ENCODE measurements at places on chromosomes 1 and 21.

GRCh38 chr1:172745014-172745413 lies 86.1 kb downstream of the FASLG start:
- DNase-seq: no peak

DNA sequence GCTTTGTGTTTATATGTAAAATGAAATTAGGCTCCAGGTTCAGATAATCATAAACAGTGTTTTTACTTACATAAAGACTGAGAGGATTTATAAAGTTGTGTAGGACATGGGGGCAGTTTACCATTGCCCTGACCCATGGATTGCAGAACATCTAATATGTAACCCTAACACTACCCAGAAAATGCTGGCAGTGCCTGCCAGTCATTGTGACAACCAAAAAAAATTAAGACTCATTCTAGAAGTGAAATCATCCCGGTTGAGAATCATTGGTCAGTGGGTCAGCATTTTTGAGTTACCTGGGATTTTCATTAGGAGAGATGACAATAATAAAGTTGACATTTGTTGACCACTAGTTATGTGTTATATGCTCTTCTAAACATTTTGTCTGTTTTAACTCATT lies 31.2 kb upstream of the THEM4 start:
- no peak for DNase-seq

- DNase-seq: no peak
These were observed 603.6 kb downstream of the NPHP4 start for GRCh38 chr1:5388622-5389021.

DNA sequence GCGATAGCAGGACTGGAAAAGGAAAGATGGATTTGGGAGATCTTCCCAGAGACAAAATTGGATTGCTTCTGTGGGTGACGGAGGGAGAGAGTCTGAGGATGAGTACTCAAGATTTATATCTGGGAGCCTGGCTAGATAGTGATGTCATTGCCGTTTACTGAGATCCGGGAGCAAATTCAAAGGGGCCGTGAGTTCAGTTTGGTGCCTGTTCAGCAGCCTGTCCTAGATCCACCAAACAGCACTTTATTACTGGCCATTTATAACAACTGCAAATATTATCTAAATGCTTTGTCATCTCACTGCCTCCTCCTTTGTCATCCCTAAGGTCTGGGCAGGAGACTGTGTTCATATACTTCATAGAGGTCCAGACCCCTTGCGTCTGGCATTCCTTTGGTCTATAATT lies 29.2 kb downstream of the MAPKAPK2 start:
- DNase-seq: no peak

DNA sequence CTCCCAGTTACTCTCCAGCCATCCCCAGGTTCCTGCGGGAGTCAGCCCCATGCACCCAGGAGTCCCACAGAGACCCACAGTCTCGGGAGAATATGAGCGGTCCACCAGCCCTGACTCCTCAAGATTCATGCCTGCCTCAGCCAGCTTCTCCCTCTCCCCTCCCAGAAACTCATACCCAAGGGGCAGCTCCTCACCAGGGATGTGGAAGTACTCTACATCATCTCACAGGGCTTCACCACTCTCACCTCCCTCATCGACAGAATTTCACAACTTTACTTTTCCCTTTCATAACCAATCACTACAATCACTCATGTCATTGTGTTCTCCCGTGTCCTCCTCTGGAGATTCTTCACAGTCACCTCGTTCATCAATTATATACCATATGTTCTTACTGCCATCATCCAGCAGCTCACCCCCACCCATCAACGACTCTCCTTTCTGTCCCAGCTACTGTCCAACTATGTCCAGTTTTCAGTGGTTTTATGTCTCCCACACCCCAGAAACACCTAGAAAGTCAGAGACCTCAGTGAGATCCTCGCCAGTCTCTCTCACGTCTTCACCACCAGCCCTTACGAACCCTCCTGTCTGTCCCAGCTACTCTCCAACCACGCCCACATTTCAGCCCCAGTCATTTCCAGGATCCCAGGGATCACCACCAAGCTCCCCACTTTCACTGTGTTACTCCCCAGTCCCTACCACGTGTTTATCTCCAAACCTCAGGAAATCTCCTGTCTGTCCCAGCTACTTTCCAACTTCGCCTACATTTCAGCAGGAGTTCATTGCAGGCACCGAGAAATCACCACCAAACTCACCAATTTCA lies 1530.1 kb upstream of the TPTE start:
- DNase-seq: no peak

- DNase-seq: no peak
These were observed 119.9 kb upstream of the POU3F1 start for GRCh38 chr1:38166461-38166860.

GRCh38 chr1:247669225-247669624 lies 10.3 kb downstream of the OR13G1 start:
- no peak for DNase-seq

GRCh38 chr1:165539908-165540307 lies 3.9 kb upstream of the LRRC52 start:
- DNase-seq: no peak

DNA sequence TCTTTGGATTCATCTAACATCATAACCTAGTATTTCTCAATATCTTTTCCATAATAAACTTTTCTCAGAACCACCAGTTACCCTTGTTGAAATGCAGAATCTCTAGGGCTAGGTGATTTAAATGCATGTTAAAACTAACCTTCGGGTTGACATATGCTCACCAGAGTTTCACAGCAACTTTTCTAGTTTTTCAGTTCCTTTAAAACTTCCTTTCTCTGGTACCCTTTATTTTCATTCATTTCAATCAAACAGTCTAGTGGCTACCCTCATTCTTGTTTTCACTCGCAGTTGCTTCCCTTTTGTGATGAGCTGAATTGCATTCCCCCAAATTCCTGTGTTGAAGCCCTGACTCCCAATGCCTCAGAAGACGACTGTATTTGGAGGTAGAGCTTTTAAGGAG lies 712.8 kb upstream of the CHRM3 start:
- no peak for DNase-seq

GRCh38 chr1:195185321-195185720 lies 1422.9 kb downstream of the KCNT2 start:
- DNase-seq: no peak

DNA sequence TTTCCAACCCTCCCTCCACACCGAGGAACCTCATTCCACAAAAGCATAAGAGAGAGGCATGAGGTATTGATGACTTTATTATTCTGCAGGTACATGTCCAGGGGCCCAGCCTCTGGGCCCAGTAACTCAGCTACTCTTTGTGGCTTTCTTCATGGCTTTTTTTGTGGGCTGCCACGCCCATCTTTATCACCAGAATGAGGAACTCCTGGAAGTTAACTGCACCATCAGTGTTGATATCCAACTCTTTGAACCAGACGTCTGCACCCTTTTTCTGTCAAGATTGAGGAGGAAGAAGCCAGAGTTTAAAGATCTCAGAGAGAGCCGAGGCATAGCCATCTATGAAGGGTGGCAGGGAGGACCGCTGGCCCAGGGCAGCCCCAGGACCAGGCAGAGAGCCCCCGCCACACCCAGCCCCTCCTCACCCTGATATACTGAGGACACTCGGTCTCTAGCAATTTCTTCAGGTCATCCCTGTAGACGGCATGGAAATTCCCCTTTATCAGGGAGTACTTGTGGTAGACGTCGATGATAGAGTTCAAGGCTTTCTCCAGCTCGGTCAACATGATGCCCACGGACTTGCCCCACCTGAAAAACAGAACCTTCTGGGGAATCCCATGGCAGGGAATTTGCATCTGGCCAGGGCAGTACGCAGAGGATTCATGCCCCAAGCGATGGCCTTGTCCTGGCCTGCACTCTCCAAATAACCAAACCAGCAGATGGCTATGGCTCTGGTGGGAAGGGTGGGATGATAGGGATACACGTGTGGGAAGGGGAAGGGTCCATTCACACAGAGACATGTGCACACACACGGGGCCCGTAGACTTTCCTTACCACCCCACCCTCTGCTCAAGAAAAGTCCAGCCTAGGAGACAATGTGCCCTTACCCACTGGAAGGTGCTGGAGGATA lies 647 bp downstream of the S100A8 start:
- no peak for DNase-seq

GRCh38 chr1:190126728-190127127 lies 350.9 kb downstream of the BRINP3 start:
- no peak for DNase-seq

DNA sequence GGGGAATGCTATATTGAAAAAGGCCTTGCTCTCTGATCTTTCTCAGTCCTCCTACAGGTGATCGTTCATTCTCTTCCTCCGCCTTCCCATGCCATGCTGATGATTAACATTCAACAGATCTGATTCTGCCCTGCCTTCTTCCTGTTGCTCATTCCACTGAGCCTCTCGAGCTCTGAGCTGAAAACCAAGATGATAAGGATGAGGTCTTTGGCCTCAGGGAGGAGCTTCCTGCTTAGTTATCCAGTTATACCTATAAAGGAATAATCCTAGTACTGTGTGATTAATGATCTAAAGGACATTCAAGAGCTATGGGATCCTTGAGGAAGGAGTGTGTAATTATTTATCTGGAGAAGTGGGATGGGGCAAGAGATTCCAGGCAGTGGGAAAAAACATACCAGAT lies 25.2 kb upstream of the MAP3K7CL start:
- DNase-seq: no peak

- DNase-seq: no peak
These were observed 9.6 kb downstream of the ENSA start for GRCh38 chr1:150619576-150620509.

- no peak for DNase-seq
These were observed 12.2 kb upstream of the MIXL1 start for GRCh38 chr1:226211181-226211821.

DNA sequence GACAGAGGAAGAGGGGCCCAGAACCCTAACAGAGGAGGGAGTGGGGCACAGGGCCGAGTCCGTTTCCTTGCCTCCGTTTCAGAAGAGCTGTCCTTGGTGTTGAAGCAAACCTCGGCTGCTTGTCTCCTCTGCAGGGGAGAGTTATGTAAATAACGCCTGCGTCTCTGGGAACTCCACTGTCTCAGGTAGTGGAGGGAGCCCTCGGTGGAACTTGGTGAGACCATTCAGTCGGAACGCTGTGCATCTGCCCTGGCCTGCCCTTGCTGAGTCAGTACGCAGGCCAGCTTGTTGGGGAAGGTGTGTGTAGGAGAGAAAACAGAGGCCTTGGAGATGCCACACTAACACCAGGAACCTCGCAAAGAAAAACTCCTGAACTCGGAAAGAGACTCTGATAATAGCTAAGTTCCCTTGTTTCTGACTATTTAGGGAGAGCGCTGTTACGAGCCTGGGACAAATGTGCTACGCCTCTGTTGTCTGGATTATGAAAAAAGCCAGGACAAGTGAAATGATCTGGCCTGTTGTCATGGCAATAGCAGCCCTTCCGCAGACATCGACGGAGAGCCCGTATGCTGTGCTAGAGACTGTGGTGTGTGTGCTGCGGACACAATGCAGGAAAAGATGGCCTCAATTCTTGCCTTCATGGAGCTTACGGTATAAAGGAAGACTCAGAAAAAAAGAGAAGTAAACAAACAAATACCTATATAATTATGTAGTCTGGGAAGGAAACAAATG lies 94.6 kb upstream of the AKT3 start:
- no peak for DNase-seq

DNA sequence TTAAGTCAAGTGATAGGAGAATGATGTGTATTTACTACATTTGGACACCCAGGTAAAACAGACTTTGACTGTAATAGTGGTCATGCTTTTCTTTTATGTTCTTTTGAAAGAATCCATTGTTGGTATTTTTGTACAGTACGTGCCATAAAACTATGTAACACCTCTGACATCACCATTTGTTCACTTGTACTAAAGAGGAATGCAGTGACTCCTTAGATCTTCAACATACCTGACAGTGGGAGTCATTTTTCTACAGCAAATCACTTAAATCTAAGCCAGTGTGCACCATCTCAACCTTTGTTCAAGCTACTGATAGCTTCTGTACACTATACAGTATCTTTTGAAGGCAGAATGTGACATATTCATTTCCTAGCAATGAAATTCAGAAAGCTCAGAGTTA lies 6.3 kb upstream of the PLD5 start:
- no peak for DNase-seq

- no peak for DNase-seq
These were observed 90.2 kb upstream of the NGF start for GRCh38 chr1:115428256-115428655.

GRCh38 chr1:69693921-69694675 lies 126.4 kb downstream of the LRRC7 start:
- no peak for DNase-seq

- DNase-seq: no peak
These were observed 39.9 kb upstream of the TENT5C start for GRCh38 chr1:117565745-117566455.

DNA sequence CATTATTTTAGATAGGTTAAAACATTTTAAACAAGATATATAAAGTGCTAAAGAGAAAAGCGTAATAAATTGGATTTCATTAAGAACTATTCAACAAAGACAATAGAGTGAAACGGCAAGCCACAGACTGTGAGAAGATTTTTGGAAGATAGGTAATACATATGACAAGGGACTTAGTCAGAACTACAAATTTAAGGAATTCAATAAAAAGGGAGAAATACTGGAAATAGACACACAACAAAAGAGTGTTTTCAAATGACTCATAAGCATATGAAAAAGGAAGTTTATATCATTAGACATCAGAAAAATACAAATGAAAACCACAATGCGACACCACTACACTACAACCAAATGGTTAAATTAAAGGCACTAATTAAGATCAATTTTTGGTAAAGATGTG lies 90.5 kb downstream of the GDAP2 start:
- no peak for DNase-seq

- no peak for DNase-seq
These were observed 66.3 kb upstream of the ZBTB18 start for GRCh38 chr1:243984788-243985187.

DNA sequence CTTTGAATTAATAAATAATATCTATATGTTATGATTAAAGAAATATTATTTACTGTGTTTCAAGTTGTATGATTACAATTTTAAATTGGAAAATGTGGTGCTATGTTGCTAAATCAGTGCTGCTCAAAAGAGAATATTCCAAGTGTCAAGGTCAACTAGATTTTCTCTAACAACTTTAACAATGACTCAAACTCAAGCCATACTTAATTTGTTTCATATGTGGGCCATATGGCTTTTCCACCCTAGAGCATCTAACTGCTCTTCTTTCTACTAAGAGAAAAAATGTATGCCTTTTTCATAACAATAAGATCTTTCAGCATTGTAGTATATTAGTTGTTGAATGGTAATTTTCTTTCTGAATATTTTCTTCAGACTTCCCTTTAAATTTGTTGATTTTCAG lies 8.3 kb upstream of the SYT14 start:
- DNase-seq: no peak

GRCh38 chr1:27144920-27145661 lies 9.8 kb downstream of the SLC9A1 start:
- DNase-seq: no peak

DNA sequence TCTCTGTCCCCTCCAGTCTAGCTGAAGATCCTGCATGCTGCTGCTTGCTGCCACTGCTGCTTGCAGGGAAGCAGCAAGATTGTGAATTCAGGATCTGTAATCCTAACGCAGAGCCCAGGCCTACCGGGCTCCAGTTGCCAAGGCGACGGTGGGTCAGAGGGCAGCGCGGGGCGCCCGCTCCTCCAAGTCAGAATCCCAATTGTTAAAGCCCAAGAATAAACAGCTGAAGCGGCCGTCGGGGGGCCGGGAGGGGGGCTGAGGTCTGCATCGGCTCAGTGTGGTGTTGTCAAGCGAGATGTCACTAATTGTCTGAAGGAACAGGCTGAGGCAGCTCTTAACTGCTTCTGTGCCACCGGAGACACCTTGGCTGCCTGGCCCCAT lies 36.8 kb downstream of the AHDC1 start:
- no peak for DNase-seq
